ENCODE measurements at places on chromosomes 4 and X.

DNA sequence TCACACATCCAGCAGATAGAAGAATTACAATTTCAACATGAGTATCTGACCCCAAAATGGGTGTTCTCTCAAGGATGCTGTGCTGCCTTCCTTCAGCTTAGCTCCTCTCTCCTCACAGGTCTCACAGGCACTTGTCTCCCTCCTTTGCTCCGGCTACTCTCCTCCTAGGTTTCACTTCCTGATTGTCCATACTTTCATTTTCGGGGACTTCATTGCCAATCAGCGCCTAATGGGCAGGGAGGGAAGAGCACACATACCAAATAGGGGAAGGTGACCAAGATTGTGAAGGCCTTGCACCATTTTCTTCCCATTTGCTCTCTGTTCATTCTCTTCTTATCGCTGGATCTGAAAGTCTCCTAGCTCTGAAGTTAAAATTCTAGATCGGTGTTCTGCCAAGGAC lies 125.4 kb upstream of the EOLA2 start:
- no peak for DNase-seq

- DNase-seq: no peak
Observed at GRCh38 chr4:83276299-83277040, 8.1 kb downstream of the COQ2 start.

- no peak for DNase-seq
Observed at GRCh38 chr4:177064116-177064515, 245.6 kb upstream of the NEIL3 start.

DNA sequence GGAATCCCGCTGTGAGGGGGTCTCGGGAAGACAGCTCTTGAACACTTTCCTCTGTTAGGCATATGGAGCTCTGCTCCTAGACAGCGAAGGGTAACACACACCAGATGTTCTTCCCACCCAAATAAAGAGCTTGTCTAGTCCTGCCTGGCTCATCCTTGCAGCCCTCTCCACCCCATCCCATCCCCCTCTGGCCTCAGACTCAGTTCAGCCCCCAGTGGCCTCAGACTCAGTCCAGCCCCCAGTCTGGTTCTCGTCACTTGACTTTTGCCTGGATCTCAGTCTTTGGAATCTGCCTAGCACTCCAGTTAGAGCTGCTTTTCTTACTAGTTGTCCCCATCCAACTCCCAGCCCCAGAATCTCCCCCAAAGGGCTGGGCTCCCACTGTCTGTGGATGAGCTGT lies 14.9 kb downstream of the RAB33A start:
- no peak for DNase-seq

- DNase-seq: no peak
Observed at GRCh38 chrX:107577933-107578332, 50.4 kb upstream of the PRPS1 start.

- DNase-seq: no peak
Observed at GRCh38 chr4:187301923-187302322, 578.3 kb upstream of the FAT1 start.

DNA sequence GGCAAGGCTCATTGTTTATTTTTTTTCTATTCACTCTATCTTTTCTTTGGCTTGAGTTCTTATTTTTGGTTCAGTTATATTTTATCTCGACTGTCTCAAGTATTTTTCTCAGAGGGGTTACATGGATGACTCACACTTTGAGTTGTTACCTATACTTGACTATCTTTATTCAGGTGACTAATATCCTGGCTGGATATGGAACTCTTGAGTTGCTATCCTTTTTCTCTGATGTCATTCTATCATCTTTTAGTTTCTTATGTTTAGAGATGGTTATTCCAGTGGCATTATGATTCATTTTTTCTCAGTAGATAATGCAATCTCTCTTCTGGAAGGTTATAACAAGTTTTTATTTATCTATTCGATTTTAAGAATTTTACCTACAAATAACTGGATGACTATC lies 117.9 kb downstream of the COX18 start:
- no peak for DNase-seq
